PC-9 (cell line): ENCODE measurements at places on chromosomes 12 and 14. TPM values are rescaled to one million over a fixed set of nuclear protein-coding genes. Genes with fewer than 3 reads are reported as not detected.

DNA sequence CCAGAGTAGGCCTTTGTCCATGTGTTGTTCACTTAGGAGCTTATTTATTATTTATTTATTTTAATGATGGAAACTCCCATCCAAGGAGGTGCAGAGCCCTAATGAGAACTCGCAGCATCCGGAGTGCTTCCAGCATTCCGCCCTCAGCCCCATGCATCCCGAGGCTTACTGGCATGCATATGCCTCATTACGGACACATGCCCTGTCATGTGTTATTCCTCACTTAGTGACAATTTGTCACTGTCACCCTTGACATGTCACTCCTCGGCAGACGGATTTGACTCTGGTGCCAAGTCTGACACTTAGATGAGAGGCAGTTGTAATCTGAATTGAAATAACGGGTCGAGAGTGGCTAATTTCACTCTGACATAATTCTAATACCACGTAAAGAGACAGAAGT lies 132.8 kb downstream of the VRK1 start:
- DNase-seq, result no peak
- no peaks in the 10 kb centered on the region for H3K27me3 ChIP-seq

Gene PGAM5
- total RNA-seq, result 50.2 and 59.0 TPM in 2 replicates

GRCh38 chr12:26680727-26681455 lies 152.1 kb downstream of the ITPR2 start:
- no peaks in the 10 kb centered on the region for H3K4me1 ChIP-seq
- H3K27me3 ChIP-seq, result no peaks in the 10 kb centered on the region
- no peak overlapping the region for H3K27ac ChIP-seq
- no peak overlapping the region for H3K4me3 ChIP-seq
- DNase-seq, result no peak

Gene ACVRL1
- not detected in 2 replicates for total RNA-seq

Gene IRAK3
- total RNA-seq, result 0.07 TPM in 1 of 2 replicates, not detected in the other

Gene LTBR
- 178 and 185 TPM in 2 replicates for total RNA-seq

Gene ACACB
- 13.8 and 15.1 TPM in 2 replicates for total RNA-seq

GRCh38 chr12:47066278-47067025 lies 13.0 kb upstream of the PCED1B start:
- no peaks in the 10 kb centered on the region for H3K27me3 ChIP-seq
- H3K27ac ChIP-seq, result no peak overlapping the region
- DNase-seq, result no peak
- no peaks in the 10 kb centered on the region for H3K36me3 ChIP-seq
- H3K4me3 ChIP-seq, result no peak overlapping the region
- no peaks in the 10 kb centered on the region for H3K4me1 ChIP-seq

Gene TGFB3
- 2.8 and 7.0 TPM in 2 replicates for total RNA-seq

DNA sequence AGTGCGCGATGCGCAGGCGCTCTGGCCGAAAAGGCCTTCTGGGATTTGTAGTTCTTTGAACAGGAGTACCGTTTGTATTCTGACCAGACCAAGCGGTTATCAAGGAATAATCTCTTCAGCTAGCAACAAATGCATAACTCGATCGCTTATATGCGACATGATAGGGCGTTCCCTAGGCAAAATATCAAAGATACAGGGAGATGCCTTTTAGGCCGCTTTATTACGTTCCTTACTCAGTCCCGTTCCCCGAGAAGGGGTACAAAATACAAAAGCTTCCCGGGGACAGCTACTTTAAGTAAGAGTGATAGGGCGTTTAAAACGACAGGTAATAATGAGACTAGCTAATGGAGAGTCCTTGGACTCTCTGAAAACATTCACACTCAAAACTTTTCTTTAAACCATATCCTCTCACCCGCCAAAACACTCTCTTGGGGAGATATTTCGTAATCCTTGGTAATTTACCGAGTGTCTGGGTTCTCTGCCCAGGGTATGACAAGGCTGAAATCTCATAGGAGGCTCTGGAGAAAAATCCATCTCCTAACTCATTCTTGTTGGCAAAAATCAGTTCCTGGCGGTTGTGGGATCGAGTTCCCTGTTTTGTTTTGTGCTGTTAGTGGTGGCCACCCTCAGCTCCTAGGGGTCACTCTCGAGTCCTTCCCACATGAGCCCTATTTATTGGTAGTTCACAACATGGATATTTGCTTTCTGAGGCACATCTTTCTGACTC lies 412 bp upstream of the SNW1 start:
- peak overlapping the region; percentile 81 for H3K4me3 ChIP-seq
- 0 out of 2 replicates have a peak, but pooled peaks cover 9% of the 10 kb centered on the region for H3K36me3 ChIP-seq
- peak; percentile 96 for DNase-seq

- no peak for DNase-seq
- no peak overlapping the region for H3K27ac ChIP-seq
- no peaks in the 10 kb centered on the region for H3K36me3 ChIP-seq
- H3K4me3 ChIP-seq, result no peak overlapping the region
Measured at GRCh38 chr14:82385048-82385447, 851.4 kb upstream of the SEL1L start.

GRCh38 chr14:63896278-63896720 lies 43.5 kb downstream of the SYNE2 start:
- no peaks in the 10 kb centered on the region for H3K27me3 ChIP-seq
- H3K36me3 ChIP-seq, result no peaks in the 10 kb centered on the region
- peaks cover 14% of the 10 kb centered on the region for H3K4me1 ChIP-seq
- no peak overlapping the region for H3K4me3 ChIP-seq
- peak overlapping the region; percentile 1 for H3K27ac ChIP-seq
- DNase-seq, result peak; percentile 86

Gene ST8SIA1
- total RNA-seq, result 2.4 and 3.1 TPM in 2 replicates
